Activated CD8-positive, alpha-beta memory T cell treated with anti-CD3 and anti-CD28 coated beads for 48 hours (primary cell): ENCODE measurements at places on chromosomes 1 and 21.

GRCh38 chr1:24948079-24948827, 18.2 kb upstream of the RUNX3 start:
- no peak for DNase-seq

DNA sequence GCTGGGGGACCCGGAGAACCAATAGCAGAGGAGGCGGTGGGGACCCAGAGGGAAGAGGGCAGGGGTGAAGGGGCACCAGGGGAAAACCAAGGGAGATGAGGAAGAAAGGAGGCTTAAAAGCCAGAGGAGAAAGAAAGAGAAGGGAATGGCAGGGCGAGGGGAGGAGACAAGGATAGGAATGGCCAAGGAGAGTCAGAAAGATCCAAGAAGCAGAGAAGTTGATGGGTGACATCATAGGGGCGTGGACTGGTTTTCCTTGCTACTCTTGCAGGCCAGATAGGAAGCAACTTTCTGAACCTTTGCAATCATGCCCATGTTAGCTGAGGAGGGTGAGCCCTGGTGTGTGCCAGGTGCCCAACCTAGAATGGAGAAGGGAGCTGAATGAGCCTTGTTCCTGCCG, 5.4 kb downstream of the NPR1 start:
- no peak for DNase-seq

- no peak for DNase-seq
Measured at GRCh38 chr1:209316929-209317328, 266.6 kb upstream of the CAMK1G start.

DNA sequence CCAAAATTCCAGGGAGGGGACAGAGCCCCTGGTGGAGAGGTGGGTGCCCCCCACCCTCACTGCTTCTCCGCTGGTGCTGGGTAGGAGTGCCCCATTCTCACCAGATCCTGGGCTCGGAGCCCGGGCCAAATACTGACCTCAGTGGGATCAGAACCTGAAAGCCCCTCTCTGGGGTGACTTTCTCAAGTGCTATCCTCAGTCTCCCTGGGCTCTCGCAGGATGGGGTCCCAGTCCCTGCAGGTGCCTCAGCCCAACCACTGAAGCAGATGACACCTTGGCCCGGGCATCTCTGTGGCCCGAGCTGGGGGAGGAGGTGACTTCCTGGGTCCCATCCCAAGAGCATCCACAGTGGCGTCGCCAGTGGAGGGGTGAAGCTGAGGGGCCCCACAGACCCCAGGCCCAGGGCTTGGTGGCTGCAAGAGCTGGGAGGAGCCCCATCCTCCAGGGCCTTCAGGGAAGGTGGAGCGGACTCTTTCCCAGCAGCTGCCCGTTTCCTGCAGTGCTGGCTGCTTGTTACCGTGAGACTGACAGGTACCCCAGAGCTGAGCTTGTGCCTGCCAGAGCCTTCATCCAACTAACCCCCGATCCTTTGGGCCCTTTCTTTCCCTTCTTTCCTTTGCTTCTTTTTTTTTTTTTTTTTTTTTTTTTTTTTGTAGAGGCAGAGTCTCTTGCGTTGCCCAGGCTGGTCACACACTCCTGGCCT, 3.9 kb upstream of the FNDC10 start:
- no peak for DNase-seq

DNA sequence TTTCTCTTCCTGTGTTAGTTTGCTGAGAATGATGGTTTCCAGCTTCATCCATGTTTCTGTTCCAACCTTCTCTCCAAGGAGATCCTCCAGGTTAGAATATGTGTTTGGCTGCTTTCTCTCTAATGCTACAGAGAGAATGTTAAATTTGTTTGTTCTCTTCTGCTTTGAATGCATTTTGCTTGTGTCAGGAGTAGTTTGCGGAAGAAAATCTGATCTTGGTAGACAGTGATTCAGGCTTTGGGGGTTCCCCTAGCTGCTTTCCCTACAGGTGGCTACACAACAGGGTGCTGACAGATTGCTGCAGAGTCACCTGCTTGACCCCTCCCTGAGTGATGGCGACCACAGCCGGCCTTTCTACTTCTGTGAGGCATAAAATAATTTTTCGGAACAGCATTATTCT, 41.8 kb downstream of the MACO1 start:
- DNase-seq: no peak

DNA sequence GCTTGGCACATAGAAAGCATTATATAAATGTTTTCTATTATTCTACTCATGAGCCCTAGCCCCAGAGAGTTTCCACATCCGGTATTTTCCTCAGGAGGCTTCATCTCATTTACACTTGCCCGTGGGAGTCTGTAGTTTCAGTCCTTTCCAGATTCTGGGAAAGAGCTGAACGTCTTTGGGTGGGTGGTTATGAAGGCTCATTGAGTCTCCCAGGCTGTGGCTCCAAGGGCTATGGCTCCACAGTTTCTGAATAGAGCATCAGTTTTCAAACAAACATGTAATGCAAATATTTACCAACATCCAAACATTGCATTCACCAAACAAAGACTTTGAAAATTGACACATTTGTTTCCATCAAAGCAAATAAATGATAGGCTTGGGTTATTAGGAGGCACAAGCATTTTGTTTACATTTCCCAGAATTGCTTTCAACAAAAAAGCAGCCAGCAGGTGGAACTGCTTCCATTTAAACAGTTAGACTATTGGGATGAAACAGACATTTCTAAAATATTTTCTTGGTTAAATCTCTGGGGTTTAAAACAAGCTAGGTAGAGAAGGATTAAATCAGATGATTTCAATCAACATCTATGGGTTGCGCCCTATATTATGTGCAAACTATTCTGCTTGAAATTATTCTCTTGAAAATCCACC, 1.3 kb upstream of the LEMD1 start:
- no peak for DNase-seq

DNA sequence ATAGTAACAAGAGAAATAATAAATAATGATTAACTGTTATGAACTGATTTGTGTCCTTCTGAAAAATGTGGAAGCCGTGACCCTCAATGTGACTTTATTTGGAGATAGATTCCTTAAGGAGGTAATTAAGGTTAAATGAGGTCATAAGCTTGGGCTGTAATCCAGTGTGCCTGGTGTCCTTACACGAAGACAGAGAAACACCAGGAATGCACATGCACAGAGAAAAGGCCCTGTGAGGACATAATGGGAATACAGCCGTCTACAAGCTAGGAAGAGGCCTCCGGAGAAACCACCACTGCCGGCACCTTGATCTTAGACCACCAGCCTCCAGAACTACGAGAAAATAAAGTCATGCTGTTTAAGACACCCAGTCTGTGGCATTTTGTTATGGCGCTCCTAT, 215.9 kb downstream of the NEGR1 start:
- DNase-seq: no peak

DNA sequence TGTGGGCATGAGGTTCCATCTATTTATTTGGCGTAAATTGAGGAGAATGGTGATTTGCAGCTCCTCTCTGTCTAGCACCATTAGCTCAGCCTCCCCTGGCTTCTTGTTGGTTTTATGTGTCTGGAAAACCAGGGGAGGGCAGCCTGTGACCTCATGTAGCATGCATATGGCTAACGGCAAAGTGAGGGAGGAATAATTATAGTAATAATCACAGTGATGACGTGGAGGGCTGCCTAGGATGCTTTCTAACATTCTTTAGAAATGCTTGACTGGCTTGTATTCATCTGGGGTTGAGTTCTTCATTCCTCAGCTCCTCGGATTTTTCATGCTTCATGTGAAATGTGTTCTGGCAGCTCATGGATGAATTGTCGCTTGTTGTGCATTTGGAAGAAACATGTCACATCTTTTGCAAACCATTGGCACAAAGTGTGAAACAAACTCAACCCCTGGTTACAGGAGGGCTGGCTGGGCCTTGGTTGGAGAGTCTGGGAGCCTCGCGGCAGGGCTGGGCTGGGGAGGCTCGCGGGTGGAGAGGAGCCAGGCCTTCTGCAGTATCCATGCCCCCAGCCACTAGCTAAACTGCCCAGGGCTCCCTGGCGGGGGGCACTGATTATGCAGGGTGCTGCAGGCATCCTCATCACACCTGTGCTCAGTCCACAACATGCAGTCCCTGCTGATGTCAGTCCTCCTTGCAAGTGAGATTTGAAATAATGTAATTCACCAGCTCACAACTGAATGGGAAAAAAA, 149.6 kb downstream of the DISC1 start:
- DNase-seq: no peak

DNA sequence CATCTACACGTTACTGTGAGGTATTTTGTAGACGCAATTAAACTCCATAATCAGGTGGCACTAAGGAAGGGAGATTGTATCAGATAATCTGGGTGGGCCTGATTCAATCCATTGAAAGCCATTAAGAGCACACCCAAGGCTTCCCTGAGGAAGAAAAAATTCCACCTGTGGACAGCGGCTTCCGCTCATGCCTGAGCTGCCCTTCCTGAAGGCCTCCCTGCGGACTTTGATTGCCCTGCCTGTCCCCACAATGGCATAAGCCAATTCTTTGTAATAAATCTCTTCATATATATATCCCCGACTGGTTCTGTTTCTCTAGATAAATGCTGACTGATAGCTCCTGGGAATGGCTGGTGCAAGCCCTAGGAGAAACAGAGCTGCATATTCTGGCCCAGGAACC, 138.3 kb downstream of the TGFBR3 start:
- DNase-seq: no peak

DNA sequence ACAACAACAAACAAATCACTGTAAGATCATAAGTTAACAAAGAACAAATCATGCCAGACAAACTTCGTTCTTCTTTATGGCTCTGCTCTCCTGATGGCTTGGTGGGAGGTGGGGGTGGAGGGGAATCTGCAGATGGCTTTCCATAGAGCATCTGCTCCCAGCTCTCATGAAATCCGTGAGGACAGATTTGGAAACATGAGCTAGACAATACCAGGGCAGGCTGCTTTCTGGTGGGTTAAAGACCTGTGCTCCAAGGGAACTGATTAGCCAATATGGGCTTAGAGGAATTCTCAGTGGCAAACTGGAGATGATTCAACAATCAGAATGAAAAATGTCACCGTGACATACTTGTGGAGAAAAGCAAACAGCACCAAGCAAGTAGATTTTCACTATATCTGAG, 69.4 kb upstream of the TLR5 start:
- DNase-seq: no peak

GRCh38 chr1:39214998-39215873, 10.7 kb downstream of the MACF1 start:
- DNase-seq: no peak

DNA sequence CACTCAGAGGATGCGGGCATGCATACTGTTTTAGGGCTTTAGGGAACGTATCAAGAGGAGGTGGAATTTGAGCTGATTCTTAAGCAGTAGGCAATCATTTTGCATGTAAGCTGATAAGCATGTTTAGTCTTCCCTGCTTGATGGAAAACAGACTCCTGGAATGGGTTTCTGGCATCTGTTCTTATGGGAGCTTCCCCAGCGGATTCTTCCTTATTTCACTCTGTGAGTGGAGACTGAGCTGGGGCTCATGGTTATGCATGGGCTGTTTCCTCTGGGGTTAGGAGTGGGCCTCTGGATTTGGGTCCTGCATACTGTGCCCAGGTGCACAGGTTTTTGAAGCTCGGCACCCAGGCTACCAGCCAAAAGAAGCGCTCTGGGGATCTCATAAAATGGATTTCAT, 93.4 kb downstream of the DIRAS3 start:
- DNase-seq: no peak

DNA sequence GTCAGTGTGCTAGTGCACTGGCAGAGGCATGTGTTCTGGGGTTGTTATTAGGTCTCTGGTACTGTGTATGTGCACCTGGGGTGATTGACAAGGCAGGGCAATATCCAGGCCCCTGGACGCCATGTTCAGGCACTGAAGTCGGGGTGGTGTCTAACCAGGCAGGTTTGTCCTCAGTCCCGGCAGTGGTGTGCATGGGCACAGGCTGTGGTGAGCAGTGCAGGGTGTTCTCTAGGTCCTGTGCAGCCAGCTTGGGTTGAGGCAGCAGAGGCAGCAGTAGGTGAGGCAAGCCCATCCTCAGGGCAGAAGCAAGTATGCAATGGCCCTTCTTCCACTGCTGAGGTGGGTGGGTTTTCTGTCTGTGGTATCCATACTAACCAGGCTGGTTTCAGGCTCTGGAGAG, 252.3 kb upstream of the LRRC7 start:
- no peak for DNase-seq

GRCh38 chr1:964691-965525, 1.4 kb upstream of the PLEKHN1 start:
- no peak for DNase-seq

DNA sequence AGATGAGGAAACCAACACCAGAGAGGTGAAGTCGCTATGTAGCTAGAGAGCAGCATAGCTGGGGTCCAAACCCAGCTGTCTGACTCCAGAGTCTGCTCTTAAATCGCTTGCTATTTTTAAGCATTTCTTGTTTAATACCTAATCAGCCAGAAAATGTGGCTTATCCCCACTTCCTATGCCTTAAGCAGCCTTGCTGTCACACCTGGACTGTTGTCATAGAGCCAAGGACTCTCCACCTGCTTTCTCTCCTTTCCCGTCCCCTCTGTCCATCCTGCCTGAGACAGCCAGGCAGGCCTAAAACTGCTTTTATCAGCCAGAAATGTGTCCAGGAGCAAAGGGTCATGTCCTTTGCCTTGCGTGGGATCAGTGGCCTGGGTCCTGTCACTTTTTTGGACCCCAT, 28.3 kb upstream of the EPHA8 start:
- no peak for DNase-seq

- no peak for DNase-seq
Measured at GRCh38 chr1:13869172-13869797, 169.3 kb downstream of the PRDM2 start.

DNA sequence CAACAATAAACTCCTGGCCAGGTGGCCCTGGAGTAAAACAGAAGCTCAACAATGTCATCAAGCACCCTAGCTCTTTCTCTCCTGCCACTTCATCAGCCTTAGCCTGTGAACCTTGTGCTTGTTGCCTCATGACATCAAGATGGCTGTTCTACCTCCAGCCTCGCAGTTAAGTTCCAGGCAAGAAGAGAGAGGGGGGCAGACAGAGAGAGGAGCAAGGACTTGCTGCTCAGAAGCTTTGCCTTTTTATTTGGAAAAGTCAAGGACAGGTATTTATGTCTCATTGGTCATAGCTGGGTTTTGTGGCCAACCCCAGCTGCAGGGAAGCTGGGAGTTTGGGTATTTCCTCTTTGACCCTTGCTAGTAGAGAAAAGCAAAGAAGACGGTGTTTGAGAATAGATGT, 60.3 kb upstream of the GADD45A start:
- DNase-seq: no peak

DNA sequence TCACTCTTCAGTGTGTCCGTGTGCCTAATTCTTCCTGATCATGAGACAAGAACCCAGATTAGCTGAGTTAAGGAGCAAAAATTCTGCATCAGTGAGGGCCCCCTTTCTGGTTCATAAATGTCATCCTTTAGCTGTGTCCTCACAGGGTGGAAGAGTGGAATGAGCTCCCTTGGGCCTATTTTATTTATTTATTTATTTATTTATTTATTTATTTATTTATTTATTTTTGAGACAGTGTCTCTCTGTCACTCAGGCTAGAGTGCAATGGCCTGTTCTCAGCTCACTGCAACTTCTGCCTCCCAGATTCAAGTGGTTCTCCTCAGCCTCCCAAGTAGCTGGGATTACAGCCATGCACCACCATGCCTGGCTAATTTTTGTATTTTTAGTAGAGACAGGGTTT, 131.7 kb downstream of the PATJ start:
- no peak for DNase-seq
